Effector CD4-positive, alpha-beta T cell (primary cell): ENCODE measurements at places on chromosomes 3 and 15.

- no peak for DNase-seq
Observed at GRCh38 chr3:122562923-122563716, 980 bp downstream of the PARP9 start.

GRCh38 chr3:41575724-41576123 is 376.4 kb downstream of the CTNNB1 start:
- DNase-seq: no peak

DNA sequence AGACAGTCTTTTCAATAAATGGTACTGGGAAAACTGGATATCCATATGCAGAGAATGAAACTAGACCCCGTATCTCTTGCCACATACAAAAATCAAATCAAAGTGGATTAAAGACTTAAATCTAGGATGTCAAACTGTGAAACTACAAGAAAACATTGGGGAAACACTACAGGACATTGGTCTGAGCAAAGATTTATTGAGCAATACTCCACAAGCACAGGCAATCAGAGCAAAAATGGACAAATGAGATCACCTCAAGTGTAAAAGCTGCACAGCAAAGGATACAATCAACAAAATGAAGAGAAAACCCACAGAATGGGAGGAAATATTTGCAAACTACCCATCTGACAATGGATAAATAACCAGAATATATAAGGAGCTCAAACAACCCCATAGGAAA is 38.4 kb upstream of the MBNL1 start:
- no peak for DNase-seq

GRCh38 chr3:100277255-100277800 is 16.5 kb downstream of the TBC1D23 start:
- no peak for DNase-seq

GRCh38 chr3:132555306-132556035 is 41.6 kb upstream of the ACKR4 start:
- no peak for DNase-seq

- no peak for DNase-seq
Observed at GRCh38 chr3:113088616-113089015, 97.8 kb downstream of the GTPBP8 start.

DNA sequence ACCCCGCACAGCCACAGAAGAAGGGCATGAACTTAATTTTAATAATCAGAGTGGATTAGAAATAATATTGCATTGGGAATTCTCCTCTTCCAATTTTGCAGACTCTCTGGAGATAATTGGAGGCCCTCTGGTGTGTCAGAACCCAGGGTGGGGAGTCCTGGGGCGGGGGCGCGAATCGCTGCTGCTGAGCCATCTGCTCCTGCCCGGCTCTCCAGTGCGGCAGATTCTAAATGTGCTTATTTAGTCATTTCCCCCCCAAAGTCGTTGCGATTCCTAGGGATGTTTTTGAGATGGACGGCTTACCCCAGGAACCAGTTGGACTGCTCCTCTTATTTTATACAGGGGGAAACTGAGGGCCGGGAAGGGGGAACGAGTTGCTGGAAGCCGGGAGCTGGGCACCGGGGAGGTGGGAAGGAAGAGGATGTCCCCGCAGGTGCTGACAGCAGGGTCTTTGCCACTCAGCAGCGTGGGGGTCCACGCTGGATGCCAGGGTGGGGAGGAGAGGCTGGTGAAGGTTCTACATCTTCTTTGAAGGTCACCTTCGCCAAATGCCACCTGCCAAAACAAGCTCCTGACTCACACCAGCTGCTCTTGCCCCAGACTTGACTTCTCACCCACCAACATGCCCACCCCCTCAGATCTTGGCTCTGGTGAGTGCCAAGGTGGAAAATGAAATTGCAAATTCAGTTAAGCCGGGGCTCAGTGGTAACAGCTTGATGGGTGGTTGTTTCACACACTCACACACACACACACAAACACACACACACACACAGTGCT is 91.3 kb upstream of the PRR23E start:
- DNase-seq: no peak

DNA sequence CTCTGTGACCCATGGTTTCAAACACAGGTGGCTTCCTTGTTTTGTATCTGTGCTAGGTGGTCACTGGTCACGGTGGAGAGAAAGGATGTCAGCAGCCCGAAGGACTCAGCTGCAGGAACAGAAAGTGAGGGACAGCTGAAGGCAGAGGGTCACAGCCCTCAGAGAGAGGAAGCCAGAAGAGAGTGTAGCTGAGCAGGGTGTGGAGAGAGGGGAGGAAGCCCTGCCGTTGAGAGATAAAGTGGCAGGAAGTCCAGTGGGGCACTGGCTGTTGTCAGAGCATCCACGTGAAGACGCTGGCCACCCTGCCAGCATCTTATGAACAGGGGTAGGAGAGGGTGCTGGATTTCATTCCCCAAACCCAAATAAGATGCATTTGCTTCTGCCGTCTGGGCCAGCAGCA is 36.9 kb downstream of the LIMD1 start:
- no peak for DNase-seq

- DNase-seq: no peak
Observed at GRCh38 chr3:153051427-153052095, 110.5 kb upstream of the RAP2B start.

GRCh38 chr3:105767776-105768175 is 101.0 kb downstream of the CBLB start:
- no peak for DNase-seq

GRCh38 chr3:25169151-25169550 is 258.9 kb upstream of the RARB start:
- DNase-seq: no peak

DNA sequence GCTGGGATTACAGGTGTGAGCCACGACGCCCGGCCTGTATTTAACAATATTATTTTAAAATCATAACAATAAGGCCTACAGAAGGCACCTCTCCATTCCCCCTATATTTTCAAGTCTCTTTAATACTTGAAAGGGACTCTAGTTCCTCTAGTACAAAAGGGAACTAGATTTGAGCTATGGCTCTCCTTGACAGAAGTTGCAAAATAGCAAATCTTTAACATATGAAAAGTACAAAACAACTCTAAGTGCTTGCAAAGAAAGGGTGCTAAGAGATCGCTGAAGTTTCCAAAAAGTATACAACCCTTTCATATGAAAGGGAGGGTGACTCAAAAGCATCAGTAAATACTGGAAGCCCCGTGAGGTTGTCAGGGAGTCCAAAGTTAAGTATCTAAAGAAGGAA is 23.8 kb downstream of the AP3S2 start:
- DNase-seq: no peak

- no peak for DNase-seq
Observed at GRCh38 chr15:77327168-77327567, 92.7 kb downstream of the PEAK1 start.

- DNase-seq: no peak
Observed at GRCh38 chr3:178297199-178297598, 239.0 kb upstream of the KCNMB2 start.

- DNase-seq: no peak
Observed at GRCh38 chr3:194194051-194194756, 58.3 kb downstream of the HES1 start.

- DNase-seq: no peak
Observed at GRCh38 chr15:68431792-68432401, at the start of gene ITGA11. ITGA11 (minus strand) TSS chr15:68432163; CDS start chr15:68432066, 97 bp downstream.

- no peak for DNase-seq
Observed at GRCh38 chr15:68312701-68313204, 35.2 kb downstream of the FEM1B start.

- DNase-seq: no peak
Observed at GRCh38 chr15:91311986-91312385, 211.9 kb downstream of the SV2B start.

DNA sequence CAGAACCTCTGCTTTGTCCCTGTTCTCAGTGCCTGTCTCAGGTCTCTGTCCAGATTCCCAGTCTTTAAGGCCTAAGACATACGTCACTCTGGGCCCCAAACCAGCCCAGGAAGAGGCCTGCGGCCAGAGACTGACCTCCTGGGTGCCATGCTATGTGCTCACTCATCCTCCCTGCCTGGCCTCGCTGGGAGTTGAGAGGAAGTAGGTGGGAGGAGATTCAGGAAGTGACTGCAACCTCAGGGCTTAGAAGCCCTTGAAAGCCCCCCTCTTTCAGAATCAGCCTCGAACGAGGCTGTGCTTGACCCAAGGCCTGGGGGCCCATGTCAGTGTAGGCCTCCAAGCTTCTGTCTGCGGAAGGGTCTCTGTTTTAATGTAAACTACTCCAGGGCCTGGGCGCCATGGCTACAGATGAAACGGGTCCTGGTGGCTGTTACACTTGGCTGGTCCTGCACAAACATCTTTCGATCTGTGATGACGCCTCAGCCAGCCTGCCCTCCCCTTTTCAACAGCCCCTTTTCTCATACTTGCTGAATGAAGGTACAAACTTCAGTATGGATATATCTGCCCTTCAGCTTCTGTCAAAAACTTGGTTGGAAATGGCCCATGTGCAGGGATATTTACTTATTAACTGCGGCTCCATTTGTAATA is 11.7 kb downstream of the RASGRF1 start:
- DNase-seq: no peak

DNA sequence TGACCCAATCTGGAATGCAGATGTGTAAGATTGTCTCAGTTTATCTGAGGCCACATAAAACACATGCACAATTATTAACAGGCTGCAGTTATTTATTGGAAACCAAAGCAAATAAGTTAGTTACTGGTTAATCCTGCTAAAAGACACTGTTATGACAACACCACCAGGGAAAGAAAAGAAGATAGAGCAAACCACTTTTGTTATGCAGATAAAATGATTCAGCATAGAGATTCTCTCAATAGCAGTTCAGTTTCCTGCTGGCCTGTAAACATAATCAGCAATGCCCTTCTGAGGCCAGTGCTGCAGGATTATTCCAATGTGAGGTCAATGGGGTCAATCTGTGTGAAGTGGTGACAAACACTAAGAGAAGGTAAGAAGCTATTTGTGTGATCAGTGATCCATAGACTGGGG is 244.4 kb downstream of the ZBTB20 start:
- DNase-seq: no peak

GRCh38 chr3:132253262-132253878 is 63.8 kb upstream of the ACP3 start:
- DNase-seq: no peak

DNA sequence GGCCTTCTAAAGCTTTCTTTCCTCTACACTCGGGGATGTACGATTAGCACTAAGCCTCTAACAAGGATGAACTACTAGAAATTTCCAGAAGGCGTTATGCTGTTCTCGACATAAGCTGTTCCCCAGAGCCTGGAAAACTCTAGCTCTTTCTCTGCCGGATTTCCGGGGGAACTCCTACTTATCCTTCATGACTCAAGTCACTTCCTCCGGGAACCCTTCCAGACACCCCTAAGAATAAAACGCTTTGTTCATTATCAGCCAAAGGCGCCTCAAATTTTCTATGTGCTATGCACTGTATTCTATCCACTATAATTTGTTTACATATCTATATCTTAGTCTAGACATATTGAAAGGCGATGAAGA is 455 bp upstream of the SNAP23 start:
- DNase-seq: peak; percentile 6

DNA sequence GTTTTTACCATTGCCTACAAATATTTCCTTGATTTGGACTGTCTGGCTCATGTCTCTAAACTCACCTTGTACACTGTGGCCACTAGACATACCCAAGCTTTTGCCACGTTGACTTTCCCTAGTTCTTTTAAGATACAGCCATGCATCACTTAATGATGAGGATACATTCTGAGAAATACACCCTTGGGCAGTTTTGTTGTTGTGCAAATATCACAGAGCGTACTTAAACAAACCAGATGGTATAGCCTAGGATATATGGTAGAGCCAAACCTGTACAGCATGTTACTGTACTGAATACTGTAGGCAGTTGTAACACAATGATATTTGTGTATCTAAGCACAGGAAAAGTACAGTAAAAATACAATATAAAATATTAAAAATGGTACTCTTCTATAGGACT is 5.5 kb downstream of the ARHGEF26 start:
- no peak for DNase-seq

DNA sequence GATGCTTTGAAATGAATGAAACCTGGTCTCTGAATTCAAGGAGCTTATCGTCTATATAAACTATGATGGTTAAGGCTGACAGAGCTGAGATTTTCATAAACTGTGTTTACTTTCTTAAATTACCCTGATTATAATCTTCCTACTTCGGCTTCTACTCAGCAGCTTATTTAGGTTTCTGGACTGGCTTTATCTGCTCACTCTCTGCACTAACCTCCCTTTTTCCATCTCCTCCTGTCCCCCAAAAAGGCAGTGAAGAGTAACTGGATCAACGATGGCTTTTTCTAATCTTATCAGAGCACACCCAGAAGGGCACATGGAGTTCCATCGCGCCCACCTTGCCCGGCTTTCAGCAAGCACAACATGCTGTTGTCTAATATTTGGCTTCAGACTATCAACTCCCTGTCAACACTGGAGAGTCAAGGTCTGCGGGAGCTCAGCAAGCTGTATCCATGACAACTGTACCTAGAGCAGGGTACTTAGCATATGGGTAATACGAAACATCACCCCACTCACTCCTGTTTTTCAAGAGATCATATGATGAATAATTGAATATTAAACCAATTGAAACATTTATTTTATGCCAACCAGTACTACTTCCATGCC is 417.3 kb downstream of the GABRB3 start:
- DNase-seq: no peak

DNA sequence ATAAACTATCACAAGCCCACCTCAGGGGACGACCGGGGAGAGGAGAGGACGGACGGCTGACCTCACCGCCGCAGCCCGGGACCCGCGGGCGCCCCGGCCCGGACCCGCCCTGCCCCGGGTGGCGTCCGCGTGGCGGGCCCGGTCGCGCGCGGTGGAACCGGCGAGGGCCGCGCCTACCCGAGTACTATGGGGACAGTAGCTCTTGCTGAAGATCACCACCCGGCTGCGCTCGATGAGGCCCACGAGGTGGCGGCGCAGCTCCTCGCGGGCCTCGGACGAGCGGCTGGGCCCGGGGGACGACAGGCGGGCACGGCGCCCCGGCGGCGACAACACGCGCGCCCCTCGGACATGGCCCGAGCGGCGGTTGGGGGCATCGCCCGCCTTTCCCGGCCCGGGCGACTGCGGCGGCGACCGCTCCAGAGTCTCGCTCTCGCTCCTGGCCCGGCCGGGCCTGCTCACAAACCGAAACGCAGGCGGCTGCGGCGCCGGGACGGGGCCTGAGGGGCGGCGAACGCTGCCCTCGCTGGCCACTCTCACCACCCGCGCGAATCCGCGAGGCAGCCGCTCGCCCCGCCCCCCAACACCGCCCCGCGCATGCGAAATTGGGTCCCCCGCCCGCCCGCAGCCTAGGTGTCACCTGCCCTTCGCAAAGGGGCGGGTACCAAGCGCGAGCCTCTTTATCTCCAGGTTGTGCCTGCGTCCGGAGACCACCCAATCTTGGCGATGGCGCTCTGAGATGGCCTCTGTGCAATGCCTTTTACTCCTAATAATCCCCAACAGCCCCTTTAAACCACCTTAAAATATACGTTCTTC is at the start of gene TXNRD3:
Gene TXNRD3 (minus strand): TSS at position 554 of the 813 bp plus-strand sequence.
- DNase-seq: peak; percentile 37

DNA sequence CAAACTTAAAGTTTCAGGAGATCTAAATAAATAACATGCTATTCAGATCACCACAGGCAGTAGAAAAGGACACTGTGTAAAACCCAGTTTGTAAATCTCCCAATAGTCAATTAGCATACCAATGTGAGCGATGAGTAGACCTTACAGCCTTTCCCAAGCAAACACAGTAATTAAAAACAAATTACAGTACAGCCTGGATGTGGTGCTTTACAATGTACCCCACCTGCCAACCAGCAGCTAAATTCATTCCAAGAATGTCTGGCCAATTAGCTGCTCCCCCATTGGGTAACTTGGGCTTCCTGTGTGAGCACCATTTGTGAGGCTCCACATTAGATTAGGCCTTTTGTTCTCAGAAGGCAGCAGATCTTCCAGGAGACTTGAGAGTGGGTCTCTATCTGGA is 635.0 kb downstream of the TBL1XR1 start:
- DNase-seq: no peak
